ENCODE measurements at places on chromosomes 13 and 19.
A peak's percentile ranks its signal among the peaks of the same experiment; 100 is the strongest.

- DNase-seq, result no peak
Observed at GRCh38 chr19:54178581-54179261, 5.8 kb upstream of the TMC4 start.

GRCh38 chr13:33275916-33276315, 9.6 kb downstream of the STARD13 start:
- DNase-seq, result no peak

- DNase-seq, result peak; percentile 80
Observed at GRCh38 chr13:76903544-76904162, 17.4 kb upstream of the KCTD12 start.

GRCh38 chr13:104757712-104758111, 1691.5 kb upstream of the SLC10A2 start:
- no peak for DNase-seq

- DNase-seq, result no peak
Observed at GRCh38 chr13:65347420-65348030, 1882.6 kb downstream of the PCDH9 start.

- DNase-seq, result peak; percentile 75
Observed at GRCh38 chr19:10010247-10010691, at the start of gene COL5A3. COL5A3 (minus strand) TSS chr19:10010504; CDS start chr19:10010385, 119 bp downstream.

GRCh38 chr13:107834281-107834680, 381.1 kb downstream of the LIG4 start:
- no peak for DNase-seq

DNA sequence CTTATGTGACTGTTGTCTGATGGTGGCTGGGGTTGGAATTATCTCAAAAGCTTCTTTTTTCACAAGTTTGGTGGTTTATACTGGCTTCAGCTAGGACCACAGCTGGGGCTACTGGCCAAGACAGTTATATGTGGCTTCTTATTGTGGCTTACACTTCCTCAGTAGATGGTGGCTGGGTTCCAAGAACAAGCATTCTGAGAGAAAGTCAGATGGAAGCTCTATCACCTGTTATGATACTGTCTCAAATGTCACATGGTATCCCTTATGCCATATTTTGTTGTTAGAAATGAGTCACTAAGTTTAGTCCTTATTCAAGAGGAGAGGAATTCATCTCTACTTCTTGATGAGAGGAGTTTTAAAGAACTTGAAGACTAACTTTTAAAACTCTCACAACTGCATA, 41.6 kb downstream of the NDFIP2 start:
- no peak for DNase-seq

DNA sequence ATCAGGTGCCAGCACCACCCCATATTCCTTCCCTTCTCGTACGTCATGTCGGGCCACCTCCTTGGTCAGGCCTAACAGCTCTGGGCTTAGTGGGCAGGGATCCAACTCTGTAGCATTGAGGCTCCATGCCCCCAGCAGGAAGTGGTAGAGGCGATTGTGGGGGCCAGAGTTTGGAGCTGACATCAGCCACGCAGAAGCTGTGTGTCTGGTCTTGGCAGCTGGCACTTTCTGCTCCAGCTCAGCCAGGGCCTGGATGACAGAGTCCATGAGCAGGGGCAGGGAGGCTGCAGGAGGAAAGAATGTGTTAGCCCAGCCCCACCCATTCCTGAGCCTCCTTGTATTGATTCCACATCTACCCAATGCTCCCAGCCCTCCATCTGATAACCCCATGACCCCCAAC, 3.0 kb downstream of the PGLYRP2 start:
- no peak for DNase-seq

GRCh38 chr13:60583196-60583888, 186.3 kb downstream of the TDRD3 start:
- no peak for DNase-seq

DNA sequence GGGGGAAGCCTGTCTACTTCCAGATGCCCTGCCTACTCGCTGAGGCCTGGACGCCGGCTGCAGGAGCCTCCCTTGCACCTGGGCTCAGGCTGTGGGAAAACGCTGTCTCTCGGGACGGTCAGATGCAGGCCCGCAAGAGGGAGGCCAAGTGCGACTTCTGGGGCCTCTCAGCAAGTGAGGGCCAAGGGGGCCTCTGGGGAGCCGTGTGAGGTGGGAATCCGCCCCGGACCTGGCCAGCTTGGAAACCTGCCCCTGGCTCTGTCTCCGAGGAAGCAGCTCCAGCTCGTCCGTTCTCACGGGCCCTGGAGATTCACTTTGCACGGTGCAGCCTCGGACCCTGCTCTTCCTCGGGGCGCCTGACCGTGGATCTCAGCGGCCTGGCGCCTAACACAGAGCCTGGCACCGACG, 11.4 kb upstream of the CRTC1 start:
- DNase-seq, result no peak

- DNase-seq, result no peak
Observed at GRCh38 chr13:112979406-112979902, 10.4 kb downstream of the MCF2L start.

GRCh38 chr13:84290386-84290785, 408.1 kb upstream of the SLITRK1 start:
- DNase-seq, result peak; percentile 64

DNA sequence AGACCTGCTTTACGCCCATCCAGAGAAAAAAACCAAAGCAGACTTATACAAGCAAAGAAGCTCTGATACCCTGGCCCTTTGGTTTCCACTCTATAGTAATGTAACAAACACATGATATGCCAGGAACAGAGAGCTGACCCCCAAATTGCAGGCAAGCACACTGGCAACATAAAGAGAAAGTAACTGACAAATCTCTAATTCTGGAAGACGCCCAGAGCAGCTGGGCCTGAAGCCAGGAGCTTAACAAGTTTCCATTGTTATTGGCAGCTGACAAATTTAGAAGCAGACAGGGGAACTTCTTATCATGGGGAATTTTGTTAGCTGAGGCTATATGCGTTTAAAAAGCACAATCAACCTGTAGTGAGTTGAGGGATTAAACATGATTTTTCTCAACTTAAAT, 158.0 kb downstream of the DLEU7 start:
- peak; percentile 85 for DNase-seq

GRCh38 chr19:15315101-15315500, 17.2 kb downstream of the BRD4 start:
- DNase-seq, result no peak

- DNase-seq, result no peak
Observed at GRCh38 chr13:21871919-21872318, 201.0 kb downstream of the FGF9 start.

DNA sequence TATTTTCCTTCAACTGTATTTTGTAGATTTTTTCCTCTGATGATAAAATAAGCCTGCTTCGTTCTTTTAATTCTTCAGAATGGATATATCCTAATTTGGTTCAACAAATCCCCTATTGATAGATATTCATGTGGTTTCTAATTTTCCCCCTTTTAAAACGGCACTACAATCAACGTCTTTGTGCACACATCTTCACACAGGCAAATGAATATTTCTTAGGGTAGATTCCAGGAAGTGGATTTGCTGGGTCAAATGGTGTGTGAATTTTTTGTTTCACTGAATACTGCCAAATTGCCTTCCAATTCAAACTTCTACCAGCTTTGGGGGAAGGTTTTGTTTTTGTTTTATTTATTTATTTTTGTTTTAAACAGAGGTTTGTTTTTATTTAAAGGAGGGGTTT, 287.2 kb downstream of the FOXO1 start:
- no peak for DNase-seq

GRCh38 chr19:40809358-40810086, 10.5 kb downstream of the EGLN2 start:
- no peak for DNase-seq

DNA sequence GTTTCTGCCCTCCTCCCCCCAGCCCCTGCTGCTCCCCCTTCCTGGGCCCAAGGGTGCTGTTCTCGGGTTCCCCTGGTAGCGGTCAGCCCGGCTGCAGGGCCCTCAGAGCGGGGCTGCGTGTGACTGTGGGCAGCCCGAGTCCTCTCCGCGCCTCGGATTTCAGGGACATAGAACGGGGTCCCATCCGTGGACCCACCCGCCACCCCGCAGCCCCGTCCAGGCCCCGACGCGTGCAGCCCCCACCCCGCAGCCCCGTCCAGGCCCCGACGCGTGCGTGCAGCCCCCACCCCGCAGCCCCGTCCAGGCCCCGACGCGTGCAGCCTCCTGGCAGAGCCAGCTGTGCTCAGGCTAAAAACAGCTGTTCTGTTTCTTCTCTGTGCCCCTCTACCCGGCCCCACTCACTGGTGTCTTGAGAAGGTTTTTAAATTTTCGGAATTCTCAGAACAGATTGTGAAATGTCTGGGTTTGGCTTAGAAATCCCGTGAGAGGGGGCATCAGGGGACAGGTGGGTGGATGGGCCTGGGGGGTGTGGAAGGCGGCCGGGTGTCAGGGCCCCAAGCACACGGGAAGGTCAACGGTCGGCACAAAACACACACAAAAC, 5.5 kb upstream of the PRTN3 start:
- DNase-seq, result no peak

- no peak for DNase-seq
Observed at GRCh38 chr19:38084196-38084595, 139.8 kb downstream of the DPF1 start.

GRCh38 chr19:48630296-48631063, 6.7 kb downstream of the DBP start:
- DNase-seq, result no peak

DNA sequence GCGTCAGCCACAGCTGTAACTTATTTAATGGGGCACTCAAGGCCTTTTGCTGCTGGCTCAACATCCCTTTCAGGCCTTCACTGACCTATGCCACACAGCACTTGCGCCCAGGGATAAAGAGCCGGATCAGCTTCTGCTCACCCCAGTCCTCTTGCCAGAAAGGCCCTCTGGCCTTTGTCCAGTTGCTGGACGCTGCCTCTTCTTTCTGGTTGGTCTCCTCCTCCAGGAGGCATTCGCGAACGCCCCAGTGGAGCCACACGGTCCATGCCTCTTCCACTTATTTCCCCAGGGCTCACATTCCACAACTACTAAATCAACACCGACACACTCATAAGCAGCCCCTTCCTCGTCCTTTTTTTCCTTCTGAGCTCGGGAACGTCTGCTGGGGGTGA, 3.7 kb upstream of the ZNF329 start:
- DNase-seq, result peak; percentile 54

DNA sequence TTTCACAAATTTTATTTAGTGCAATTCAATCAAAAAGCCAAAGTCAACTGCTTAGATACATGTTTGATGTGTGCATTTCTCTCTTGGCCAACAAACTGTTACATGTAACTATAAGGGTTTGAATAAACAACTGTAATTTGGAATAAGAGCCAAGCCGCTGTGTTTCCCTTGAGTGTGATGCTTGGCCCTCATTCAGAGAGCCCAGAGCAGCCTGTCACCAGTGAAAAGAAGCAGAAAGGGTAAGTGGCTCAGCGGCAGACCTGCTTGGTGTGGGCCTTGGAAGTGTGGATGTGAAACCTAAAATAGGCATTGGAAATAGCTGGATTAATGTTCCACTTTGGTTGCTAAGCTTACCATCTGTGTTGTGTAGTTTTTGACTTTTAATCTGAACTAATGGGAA, 924.6 kb downstream of the OLFM4 start:
- no peak for DNase-seq

- no peak for DNase-seq
Observed at GRCh38 chr19:51808333-51808986, 13.5 kb downstream of the FPR3 start.

- DNase-seq, result no peak
Observed at GRCh38 chr19:6069268-6069791, 41.0 kb downstream of the RFX2 start.

DNA sequence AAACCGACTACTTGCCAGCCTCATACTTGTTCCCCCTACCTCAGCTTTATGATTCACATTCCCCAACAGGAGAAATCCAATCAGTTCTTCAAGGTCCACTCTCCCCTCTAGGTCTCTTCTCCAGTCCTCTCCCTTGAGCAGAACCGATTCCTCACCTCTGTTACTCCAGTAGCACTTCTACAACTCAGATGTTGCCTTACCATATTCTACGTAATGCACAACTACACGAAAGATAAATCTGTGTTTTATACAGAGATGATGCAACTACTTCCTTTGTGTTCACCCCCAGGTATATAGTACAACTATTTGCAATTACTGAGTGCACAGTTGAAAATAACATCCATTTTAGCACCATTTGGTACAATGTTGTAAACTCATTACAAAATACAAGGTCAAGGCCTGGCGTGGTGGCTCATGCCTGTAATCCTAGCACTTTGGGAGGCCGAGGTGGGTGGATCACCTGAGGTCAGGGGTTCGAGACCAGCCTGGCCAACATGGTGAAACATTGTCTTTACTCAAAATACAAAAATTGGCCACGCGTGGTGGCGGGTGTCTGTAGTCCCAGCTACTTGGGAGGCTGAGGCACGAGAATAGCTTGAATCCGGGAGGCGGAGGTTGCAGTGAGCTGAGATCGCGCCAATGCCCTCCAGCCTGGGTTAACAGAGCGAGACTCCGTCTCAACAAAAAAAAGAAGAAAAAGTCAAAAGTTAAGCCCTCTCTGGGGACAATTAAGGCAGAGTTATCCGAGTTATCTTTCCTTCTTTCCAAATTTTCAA, 2.8 kb upstream of the WBP4 start:
- DNase-seq, result no peak

DNA sequence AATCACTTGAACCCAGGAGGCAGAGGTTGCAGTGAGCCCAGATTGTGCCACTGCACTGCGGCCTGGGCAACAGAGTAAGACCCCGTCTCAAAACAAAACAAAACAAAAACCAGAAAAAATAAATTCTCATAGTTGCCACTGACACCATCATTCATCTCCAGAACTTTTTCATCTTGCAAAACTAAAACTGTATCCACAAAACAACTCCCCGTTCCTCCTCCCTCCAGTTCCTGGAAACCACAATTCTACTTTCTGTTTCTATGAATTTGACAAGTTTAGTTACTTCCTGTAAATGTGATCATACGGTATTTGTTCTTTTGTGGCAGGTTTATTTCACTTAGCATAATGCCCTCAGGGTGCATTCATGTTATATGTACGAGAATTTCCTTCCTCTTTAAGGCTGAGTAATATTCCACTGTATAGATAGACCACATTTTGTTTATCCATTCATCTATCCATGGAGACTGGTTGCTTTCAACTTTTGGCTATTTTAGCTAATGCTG, 13.2 kb upstream of the ADGRE5 start:
- DNase-seq, result no peak

- no peak for DNase-seq
Observed at GRCh38 chr13:43767341-43767931, 19.3 kb downstream of the ENOX1 start.

GRCh38 chr13:37139356-37139755, 33.9 kb upstream of the CSNK1A1L start:
- no peak for DNase-seq

GRCh38 chr19:30150626-30151025, 208.6 kb downstream of the URI1 start:
- DNase-seq, result no peak

DNA sequence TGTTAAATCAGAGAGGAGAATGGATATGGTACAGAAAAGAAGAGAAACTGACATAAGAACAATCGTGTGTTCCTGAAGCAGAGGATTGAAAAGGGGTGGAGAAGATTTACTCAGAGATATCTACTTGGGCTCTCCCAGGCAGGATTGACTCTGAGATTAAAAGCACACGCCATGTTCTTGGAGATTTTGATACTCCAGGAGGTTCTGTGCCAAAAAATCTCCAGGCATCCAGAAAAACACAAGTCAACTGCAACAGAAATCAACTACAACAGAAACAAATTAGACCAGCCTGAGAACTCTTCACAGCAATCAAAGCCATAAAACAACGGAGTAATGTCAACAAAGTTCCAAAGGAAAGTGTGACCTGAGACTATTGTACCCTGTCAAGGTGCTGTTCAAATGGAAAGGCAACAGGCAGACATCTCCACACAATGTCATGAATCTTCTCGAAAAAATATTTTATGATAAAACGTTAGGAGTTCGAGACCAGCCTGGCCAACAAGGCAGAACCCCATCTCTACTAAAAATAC, 104.2 kb downstream of the UBL3 start:
- DNase-seq, result no peak

GRCh38 chr13:39815345-39816111, 160.1 kb downstream of the COG6 start:
- DNase-seq, result no peak

Data from muscle of arm (tissue), 14 donors.